ENCODE measurements at places on chromosomes 16 and 17. TPM values are rescaled to one million over a fixed set of nuclear protein-coding genes. Genes with fewer than 3 reads are reported as not detected.

The NATD1 gene
- 4.6 TPM for total RNA-seq

The ERBB2 gene
- total RNA-seq = 36.8 TPM

The TRPV3 gene
- total RNA-seq = 8.9 TPM

The CD79B gene
- total RNA-seq = not detected

The FSCN2 gene
- total RNA-seq = 2.2 TPM

The LRRC75A gene
- 7.9 TPM for total RNA-seq

The PERCC1 gene
- total RNA-seq = 3.1 TPM

The TBX21 gene
- total RNA-seq = 1.4 TPM

The TBC1D3K gene
- total RNA-seq = not detected

The NPIPB13 gene
- total RNA-seq = 0.24 TPM

The FOXL1 gene
- 6.5 TPM for total RNA-seq

The PIK3R5 gene
- total RNA-seq = 4.3 TPM

The RNU2-1 gene
- not detected for total RNA-seq

The KCNAB3 gene
- total RNA-seq = 1.7 TPM

The METTL23 gene
- total RNA-seq = 16.9 TPM

The CACNG3 gene
- not detected for total RNA-seq

The CCL18 gene
- not detected for total RNA-seq

The NMRAL1 gene
- total RNA-seq = 17.1 TPM

The TP53TG3D gene
- total RNA-seq = not detected

The HCFC1R1 gene
- 3.1 TPM for total RNA-seq

The MRC2 gene
- 374 TPM for total RNA-seq

Data from umbilical cord (tissue), 2 donors.